ENCODE measurements at places on chromosomes 13 and 19. TPM values are rescaled to one million over a fixed set of nuclear protein-coding genes. Genes with fewer than 3 reads are reported as not detected.

GRCh38 chr13:110907951-110908898 lies 6.6 kb downstream of the ANKRD10 start:
- H3K27ac ChIP-seq, result no peak overlapping the region
- H3K36me3 ChIP-seq, result peaks cover 70% of the 10 kb centered on the region
- H3K27me3 ChIP-seq, result no peaks in the 10 kb centered on the region

GRCh38 chr13:99000137-99000536 lies 22.3 kb upstream of the DOCK9 start:
- peaks cover 9% of the 10 kb centered on the region for H3K4me1 ChIP-seq
- no peaks in the 10 kb centered on the region for H3K36me3 ChIP-seq
- DNase-seq, result no peak
- peaks cover 2% of the 10 kb centered on the region for H3K27me3 ChIP-seq

- peaks cover 5% of the 10 kb centered on the region for H3K27me3 ChIP-seq
- peaks cover 5% of the 10 kb centered on the region for H3K4me1 ChIP-seq
- DNase-seq, result no peak
These were observed 71.4 kb upstream of the CLDN10 start for GRCh38 chr13:95480791-95481780.

The FCER2 gene
- 191 TPM for total RNA-seq

The DBP gene
- total RNA-seq, result 9.2 TPM
